NCI-H2081 treated with DMSO at 0.1 percent for 48 hours (cell line): ENCODE measurements at places on chromosomes 16 and 17.

DNA sequence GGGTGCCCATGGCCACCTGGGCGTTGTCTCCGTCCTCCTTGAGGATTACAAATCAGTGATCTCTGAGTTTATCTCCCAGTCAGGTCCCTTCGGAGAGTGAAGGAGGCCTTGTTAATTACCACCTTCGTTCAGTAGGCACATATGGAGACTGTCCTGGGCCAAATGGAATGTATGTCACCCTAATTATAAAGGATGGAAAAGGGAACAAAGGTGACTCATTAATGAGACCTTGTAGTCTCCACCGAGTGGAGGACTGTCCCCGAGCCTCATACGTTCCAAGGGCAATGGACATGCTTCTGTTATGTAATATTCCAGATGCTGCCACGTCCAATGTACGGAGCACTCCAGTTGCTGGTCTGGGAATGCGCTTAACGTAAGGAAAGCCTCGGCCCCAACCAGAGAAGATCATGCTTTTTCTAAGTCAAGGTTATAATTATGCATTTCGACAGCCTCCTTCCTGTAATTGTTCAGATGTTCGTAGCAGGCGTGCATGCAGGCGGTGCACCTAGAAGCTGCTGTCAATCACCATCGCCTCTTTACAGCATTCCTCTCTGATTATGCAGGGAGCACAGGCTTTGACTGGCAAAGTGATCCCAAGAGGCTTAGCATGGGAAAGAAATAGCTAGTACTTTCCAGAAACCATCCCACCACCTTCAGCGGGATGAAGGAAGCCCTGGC, 22.4 kb upstream of the SEC14L1 start:
- DNase-seq: no peak

DNA sequence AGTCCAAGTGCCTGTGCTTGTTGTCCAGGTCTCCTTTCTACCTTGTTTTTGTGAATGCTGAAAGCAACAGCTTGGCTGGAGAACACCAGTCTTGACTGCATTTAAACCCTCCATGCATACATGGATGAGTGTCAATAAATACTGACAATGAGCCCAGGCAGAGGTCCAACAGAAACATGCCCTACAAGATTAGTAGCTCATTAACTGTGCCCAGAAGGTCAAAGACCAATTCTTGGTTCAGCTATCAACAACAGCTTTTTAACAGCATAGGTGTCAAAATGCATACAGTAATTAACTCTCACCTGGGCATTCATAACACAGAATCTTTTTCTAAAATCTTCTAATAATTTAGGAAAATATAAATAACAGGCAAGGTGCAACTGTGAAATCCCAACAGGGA, 63.2 kb downstream of the N4BP1 start:
- DNase-seq: no peak

GRCh38 chr17:55561973-55562495, 50.8 kb upstream of the SMIM36 start:
- no peak for DNase-seq

GRCh38 chr17:29709866-29710519, 87.3 kb upstream of the CORO6 start:
- DNase-seq: no peak

DNA sequence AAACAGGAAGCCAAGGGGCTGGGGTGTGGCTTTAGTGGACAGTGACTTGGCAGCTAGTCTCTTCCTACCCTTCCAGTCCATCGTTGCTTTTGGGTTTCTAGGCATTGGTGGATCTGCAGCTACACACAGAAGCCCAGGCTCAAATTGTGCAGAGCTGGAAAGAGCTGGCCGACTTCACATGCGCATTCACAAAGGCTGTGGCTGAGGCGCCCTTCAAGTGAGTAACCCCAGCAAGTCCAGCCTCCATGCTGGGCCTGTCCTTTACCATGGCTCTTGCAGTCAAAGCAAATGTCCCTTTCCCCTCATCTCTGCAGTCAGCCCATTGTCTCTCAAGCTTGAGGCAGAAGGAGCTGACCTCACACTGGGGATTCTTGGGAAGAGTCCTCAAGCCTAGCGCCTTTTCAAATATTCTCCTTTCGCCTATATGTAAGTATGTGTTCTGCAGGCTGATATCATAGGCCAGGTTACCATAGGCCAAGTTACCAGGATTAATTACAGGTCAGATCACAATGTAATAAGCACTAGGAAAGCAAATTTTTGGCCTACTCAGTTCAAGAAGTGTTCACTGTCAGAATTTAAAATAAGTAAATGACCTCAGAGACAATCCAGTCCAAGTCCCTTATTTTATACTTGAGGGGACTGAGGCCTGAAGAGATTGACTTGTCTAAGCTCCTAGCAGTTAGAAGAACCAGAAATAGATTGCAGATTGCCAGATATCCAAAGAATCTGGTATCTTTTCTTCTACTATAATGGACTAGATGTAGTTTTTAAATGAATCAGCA, 6.5 kb downstream of the EME1 start:
- no peak for DNase-seq

GRCh38 chr17:49247944-49248343, 17.4 kb upstream of the PHOSPHO1 start:
- DNase-seq: no peak

DNA sequence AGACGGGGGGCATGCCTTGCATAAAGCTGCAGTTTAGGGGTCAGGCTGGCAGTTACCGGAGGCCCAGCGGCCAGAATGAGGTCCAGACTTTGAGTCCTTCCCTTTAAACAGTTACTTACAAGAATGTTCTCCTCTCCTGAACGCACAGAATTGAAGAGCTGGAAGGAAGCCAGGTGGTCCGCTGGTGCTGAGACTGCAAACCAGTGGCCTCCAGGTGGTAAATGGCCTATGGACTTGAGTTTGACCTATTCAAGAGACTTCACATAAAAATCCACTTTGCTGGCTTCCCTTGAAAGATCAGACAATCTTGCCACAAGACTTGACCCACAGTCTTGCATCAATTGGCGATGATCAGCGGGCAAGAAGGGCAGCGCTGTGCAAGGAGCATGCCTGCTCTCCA, 14.7 kb upstream of the SEZ6 start:
- no peak for DNase-seq

GRCh38 chr16:84955427-84955826, 55.9 kb downstream of the ZDHHC7 start:
- DNase-seq: no peak

GRCh38 chr17:83136931-83137330, 57.5 kb downstream of the METRNL start:
- no peak for DNase-seq

DNA sequence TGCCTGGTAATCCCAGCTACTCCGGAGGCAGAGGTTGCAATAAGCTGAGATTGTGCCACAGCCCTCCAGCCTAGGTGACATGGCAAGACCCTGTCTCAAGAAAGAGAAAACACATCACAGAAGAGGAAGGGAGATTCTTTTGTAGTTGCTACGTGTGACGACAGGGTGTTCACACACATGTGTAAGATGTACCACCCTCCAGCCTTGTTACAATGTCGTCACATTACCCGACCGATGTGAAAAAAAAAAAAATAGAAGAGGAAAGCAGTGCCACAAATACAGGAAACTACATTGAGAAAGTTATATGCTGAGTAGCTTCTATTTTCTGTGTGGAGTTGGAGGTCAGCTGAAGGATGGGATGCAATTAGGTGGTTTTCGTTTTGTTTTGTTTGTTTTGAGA, 56.0 kb downstream of the CLUH start:
- DNase-seq: no peak

DNA sequence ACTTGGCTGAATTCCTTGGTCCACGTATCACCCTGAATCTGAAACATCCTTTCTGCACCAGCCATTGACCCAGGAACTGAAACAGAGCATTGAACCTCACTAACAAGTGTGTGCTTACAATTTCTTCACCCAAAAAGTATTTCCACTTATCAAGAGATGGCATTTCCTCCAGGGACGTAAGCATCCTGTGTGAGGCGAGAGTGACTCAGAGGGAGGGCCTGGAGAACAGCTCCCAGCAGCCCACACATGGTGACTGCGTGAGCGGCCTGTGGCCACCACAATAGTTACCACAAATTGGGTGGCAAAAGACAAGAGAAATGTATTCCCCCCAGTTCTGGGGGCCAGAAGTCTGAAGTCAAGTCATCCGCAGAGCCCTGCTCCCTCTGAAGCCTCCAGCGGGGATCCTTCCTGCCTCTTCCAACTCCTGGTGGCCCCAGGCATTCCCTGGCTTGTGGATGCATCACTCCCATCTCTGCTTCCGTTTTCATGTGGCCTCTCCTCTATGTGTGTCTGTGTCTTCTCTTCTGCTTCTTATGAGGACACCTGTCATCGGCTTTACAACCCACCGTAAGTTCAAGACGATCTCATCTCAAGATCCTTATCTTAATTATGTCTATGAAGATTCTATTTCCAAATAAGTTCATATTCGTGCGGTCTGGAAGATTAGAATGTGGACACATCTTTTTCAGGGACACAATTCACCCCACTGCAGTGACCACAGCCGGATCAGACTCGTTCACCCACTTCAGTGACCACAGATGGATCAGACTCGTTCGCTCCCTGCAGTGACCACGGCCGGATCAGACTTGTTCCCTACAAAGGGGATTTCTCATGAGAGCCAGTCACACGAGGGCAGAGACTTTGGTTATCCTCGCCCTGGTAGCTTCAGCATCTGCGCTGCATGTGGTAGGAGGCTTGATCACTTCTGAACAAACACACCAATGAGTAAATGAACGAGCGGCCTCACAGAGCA, 122.6 kb upstream of the FOXF1 start:
- no peak for DNase-seq

- peak; percentile 88 for DNase-seq
Measured at GRCh38 chr17:42561897-42562387, at the start of gene COASY. Gene COASY (plus strand): TSS chr17:42562148. CDS start chr17:42562623, 475 bp downstream.

DNA sequence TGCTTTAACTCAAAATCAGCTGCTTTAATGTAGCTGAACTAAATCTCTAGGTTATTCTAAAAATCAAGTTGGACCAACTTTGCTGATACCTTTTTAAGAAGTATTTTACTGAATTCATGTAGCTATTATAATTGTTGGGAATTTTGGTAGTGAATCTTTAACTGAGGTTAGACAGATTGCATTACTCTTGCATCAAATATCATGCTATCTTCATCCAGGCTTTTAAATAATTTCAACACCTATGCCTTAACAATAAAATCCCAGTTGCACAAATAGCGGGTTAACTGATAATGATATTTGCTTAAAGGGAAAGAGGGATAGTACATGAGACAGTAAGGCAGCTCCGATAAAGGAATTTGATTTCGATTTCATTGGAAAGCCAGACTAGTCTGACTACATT, 241.3 kb upstream of the TBX2 start:
- no peak for DNase-seq

- no peak for DNase-seq
Measured at GRCh38 chr17:51289696-51290111, 29.4 kb downstream of the UTP18 start.

DNA sequence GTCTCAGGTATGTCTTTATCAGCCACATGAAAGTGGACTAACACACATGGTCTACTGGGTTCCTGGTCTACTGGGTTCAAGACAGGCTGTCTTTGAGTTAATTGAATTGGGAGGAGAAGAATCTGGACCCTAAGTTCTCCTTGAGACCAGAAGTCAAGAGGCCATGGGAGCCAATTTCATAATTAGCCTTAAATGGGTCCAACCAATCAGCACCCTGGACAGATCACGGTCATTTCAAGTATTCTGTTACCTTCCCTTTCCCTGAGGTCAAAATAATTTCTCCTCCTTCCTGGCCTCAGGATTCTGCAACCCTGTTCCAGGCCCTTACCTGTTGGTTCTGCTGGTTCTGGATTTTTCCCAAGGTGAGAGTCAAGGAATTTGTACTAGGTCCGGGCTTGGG, 23.8 kb downstream of the OSBPL7 start:
- DNase-seq: no peak

DNA sequence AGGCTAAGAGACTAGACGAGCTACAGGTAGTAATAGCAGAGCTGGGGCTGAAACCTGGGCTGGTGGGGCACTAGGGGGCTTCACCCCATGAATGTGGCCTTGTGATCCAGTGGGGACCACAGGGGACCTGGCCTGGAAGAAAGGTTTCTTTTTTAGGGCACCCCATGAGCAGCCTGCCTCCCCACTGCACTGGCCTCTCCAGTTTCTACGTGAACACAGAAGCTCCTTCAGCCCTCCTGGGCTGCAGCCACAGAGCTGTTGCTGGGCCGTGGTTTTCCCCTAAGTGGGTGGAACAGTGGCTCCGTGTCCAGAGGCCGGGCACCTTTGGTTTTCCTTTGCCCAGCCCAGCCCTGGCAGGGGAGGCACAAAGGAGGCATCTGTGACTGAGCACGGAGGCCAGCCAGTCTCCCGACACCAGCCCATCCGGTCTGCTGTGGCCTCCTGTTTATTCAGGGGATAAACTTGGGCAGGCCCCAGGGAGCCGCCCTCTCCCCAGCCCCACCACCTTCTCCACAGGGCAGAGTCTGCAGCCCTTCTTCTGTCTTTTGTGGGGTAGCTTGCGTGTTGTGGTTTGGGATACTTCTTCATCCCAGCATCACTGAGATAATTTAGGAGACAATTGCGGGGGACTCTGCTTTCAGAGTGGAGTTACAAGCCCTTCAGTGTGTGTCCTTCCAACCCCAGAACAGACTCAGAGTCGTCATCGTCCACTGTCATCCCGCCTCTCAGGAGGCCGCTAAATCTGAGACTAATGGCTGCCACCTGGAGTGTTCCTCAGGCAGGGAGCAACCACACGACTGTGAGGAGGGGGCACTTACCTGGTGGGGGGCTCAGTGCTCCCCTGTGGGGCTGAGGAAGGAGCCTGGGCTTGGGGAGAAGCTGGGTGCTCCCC, 85.3 kb downstream of the RAB11FIP4 start:
- no peak for DNase-seq

GRCh38 chr16:50269061-50269705, 2.8 kb downstream of the ADCY7 start:
- no peak for DNase-seq

DNA sequence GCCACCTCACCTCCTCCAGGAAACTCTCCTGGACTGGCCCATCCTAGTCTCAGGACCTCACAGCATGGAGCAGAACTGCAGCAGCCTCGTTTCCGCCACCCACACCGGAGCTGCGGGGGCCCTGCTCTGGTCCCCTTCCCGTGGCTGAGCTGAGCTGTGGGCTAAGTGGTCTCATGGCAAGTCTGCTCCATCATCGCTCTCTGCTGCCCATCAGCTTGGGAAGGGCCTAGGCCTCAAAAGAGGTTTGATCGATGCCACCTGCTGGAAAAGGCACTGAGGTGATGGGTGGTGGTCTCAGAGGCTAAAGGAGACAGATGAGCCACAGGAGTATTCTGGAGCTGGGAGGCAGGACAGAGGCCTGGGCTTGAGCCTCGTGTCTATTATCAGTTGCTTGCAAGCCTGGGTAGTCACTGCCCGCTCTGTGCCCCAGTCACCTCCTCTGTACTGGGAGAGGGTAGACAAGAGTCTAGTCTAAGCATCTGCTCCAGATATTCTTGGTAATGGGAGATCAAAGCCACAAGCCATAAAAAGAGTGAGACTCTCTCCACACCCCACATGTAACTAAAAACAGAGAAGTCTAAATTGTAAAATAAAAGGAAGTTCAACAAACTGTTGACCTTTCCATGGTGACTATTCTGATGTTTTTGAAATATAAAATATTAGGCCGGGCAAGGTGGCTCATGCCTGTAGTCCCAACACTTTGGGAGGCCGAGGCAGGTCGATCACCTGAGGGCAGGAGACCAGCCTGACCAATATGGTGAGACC, 1.6 kb downstream of the ITGAE start:
- DNase-seq: no peak

GRCh38 chr16:59880611-59881010, 1146.5 kb upstream of the GOT2 start:
- DNase-seq: no peak

- DNase-seq: no peak
Measured at GRCh38 chr16:62921904-62922303, 885.7 kb upstream of the CDH8 start.
